ENCODE measurements at places on chromosomes 11 and 22.

GRCh38 chr11:64003807-64004589, 17.8 kb downstream of the OTUB1 start:
- no peak for DNase-seq

GRCh38 chr11:58770627-58771457, 39.1 kb upstream of the GLYAT start:
- DNase-seq: no peak

DNA sequence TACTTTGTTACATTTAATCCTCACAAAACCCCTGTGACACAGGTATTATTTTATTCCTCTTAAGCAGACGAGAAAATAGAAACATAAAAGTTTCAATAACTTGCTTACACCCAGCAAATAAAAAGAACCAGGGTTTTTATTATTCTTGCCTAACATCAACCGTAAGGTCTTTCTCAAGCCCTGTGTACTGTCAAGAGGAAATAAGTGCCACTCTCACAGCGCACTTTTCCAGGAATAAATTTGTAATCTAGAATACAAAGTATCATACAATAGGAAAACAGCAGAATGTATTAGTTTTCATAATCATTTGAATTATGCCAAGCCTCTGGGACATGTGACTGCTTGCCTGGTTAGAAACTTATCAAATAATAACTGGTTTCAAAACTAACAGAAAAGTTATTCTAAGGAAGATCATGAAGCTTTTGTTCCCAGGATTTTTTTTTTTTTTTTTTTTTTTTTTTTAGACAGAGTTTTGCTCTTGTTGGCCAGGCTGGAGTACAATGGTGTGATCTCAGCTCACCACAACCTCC, 7.4 kb downstream of the CCDC34 start:
- no peak for DNase-seq

DNA sequence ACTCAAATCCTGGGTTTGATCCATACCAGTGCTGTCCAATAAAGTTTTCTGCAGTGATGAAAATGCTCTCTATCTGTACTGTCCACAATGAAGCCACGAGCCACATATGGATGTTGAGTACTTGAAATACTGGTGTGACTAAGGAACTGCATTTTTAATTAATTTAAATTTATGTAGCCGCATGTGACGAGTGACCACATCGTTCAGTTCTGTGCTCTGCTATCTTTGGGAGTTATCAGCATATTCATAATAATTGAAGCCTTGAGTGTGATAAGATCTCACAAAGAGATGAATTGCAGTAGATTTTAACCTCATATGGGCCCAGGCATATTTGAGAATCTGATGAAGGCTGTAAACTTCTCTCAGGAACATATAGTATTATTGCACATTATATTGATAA, 40.8 kb downstream of the GRAMD1B start:
- no peak for DNase-seq

- DNase-seq: no peak
These were observed 924 bp downstream of the C11orf65 start for GRCh38 chr11:108466405-108466804.

GRCh38 chr11:8290081-8290810, 26.6 kb upstream of the LMO1 start:
- no peak for DNase-seq

DNA sequence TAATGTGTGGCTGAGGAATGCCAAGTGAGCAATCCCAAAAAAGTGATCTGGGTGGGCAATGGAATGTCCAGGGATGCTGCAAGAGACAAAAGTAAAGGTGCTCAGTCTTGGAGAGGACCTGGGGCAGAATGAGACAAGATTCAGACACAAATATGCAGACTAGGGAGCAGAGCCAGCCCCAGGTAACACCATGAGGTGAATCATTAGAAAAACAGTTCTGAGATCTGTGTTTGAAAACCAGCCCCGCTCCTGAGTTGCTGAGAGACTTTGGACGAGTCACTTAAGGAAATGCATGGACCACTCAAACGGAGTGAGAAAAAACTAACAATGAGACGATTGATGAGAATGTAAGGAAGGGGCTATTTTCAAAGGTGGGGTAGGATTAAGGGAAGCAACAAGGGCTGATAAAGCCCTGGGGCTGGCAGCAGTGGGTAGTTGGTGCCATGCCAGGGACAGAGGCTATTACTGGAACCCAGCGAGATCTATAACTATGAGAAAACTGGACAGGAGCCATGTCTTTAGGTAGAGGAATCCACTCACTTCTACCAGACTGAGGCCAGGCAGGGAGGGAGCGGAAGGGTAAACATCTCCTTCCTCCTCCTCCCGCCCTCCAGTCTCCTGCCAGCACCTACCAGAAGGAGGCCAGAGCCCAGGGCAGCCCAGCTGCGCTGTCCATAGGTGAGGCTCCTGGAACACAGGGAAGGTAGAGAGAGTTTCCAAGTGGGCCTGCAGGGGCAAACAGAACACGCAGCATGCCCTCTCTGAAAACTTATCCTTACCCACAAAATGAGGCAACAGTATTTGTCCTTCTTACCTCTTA, 130.4 kb upstream of the TEAD1 start:
- DNase-seq: no peak
